ENCODE measurements at places on chromosomes 1 and 21. TPM values are rescaled to one million over a fixed set of nuclear protein-coding genes. Genes with fewer than 3 reads are reported as not detected.

DNA sequence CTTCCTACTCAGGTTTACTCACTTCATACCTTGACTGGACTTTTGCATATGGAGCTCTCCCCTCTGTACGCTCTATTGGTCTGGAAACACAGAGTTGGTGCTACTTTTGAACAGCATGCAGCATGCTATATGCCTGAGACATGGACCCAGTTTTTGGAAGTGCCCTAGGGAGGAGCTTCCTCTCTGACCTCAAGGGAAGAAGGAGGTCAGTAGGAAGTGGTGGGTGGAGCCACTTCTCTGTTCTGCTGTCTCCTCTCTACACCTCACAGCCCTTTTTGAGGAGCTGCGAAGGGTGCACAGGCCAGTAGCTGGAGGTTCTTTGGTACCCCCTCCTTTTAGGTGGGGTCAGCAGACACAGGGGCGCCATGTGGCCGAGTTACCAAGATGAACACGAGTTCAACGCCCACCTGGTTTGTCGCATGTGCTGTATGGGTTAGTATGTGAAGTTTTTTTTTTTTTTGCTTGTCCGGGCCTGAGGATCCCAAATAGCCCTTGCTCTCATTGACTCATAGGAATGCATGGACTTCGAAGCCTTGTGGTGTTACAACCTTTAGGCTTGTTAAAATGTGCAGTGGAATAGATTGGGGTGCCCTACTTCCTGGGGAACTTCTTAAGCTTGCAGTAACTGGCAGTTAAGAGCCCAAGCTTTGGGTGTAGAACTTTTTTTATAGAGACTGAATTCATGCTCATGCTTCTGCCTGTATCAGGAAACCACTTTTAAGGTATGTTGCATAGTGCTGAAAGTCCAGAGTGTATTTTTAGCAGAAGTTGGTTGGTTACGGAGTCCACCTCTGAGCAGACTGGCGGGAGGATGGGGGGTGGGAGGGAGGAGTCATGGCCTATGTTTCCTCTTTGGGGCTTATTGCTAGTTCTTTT, 10.7 kb downstream of the MACF1 start:
- peak overlapping the region; percentile 85 for H3K27ac ChIP-seq
- peaks cover 50% of the 10 kb centered on the region for H3K36me3 ChIP-seq
- H3K4me3 ChIP-seq, result peak overlapping the region; percentile 93
- peak; percentile 51 for DNase-seq

The ECM1 gene
- total RNA-seq, result 3.8 TPM

DNA sequence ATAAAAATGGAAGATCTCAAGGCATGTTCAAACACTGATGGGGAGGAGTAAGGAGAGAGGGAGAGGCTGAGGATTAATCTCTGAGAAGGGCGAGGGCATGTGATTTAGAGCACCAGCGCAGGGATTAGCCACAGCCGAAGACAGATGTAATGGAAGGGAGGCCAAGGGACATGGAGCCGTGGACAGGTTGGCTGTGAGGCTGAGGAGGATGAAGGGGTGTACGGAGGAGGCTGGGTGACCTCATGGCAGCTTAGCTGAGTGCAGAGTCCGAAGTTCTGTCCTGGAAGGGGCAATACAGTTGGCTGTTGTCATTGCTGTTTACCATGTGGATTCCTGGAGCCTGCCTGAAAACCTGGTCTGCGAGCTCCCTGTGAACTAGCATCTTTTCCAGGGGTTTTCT, 342.8 kb downstream of the RPS6KC1 start:
- H3K27ac ChIP-seq, result no peak overlapping the region
- H3K36me3 ChIP-seq, result no peaks in the 10 kb centered on the region
- no peaks in the 10 kb centered on the region for H3K4me1 ChIP-seq
- peaks cover 6% of the 10 kb centered on the region for H3K27me3 ChIP-seq

The TNFSF18 gene
- not detected for total RNA-seq

DNA sequence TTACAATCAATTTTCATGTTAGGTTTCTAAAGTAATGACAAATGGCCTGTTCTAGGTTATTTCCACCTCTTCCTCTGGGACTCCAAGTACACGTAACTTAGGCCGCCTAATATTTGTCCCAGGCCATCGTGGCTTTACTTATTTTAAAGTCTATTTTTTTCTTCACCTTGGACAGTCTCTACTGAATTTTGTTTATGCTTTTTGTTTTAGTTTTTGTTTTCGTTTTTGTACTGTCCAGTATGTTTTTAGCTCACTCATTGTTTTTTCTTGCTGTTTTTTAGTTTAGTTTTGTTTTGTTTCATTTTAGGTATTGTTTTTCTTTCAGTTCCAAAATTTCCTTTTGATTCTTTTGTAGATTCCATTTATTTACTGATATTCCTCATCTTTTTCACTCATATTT, 187.7 kb upstream of the RNPC3 start:
- no peaks in the 10 kb centered on the region for H3K27me3 ChIP-seq
- no peak overlapping the region for H3K27ac ChIP-seq
- H3K36me3 ChIP-seq, result no peaks in the 10 kb centered on the region
- no peak overlapping the region for H3K4me3 ChIP-seq
- DNase-seq, result no peak

- no peak overlapping the region for H3K4me3 ChIP-seq
- H3K4me1 ChIP-seq, result peaks cover 14% of the 10 kb centered on the region
- DNase-seq, result no peak
- no peak overlapping the region for H3K27ac ChIP-seq
These were observed 33.0 kb downstream of the CDK18 start for GRCh38 chr1:205537386-205538018.

DNA sequence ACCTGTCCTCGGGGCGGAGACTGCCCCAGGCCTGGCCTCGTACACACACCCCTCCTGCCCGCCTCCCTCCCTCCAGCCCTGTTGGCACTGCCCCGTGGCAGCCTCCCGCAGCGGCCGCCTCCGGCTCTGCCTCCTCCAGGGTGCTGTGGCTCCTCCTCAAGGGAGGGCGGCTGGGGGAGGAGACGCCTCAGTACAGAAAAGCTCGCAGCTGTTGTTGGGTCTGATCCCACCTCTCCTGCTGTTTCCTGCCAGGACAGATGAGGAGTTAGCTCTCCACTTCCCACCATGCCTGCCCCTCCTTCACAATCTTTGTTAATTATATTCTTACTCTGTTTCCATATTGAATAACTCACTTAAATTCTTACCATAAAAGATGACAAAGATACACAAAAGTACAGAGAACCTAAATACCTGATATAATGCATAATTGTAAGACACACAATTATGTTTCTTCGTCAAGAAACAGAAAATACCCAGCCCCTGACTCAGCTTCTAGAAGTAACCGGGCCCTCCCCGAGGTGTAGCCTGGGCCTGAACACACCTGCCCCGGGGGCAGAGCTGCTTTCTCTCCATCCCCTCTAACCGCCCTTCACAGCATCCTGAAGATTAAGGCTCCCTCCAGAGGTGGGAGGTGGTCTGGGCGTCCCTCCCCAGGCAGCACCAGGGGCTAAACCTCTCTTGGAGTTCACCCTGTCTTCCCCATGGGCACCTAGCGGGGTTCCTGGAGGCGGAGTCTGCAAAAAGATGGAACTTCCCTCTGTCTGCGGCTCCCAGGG, 30.6 kb upstream of the COL6A1 start:
- peaks cover 4% of the 10 kb centered on the region for H3K27me3 ChIP-seq
- H3K4me1 ChIP-seq, result no peaks in the 10 kb centered on the region
- no peak overlapping the region for H3K4me3 ChIP-seq

The TYW3 gene
- total RNA-seq, result 16.0 TPM

GRCh38 chr1:113040041-113040440, 33.0 kb upstream of the LRIG2 start:
- H3K4me3 ChIP-seq, result no peak overlapping the region
- no peaks in the 10 kb centered on the region for H3K27me3 ChIP-seq
- peaks cover 30% of the 10 kb centered on the region for H3K4me1 ChIP-seq
- no peak for DNase-seq
